Mesothelial cell of epicardium (in vitro differentiated cells): ENCODE measurements at places on chromosomes 6 and 20.
A peak's percentile ranks its signal among the peaks of the same experiment; 100 is the strongest.

DNA sequence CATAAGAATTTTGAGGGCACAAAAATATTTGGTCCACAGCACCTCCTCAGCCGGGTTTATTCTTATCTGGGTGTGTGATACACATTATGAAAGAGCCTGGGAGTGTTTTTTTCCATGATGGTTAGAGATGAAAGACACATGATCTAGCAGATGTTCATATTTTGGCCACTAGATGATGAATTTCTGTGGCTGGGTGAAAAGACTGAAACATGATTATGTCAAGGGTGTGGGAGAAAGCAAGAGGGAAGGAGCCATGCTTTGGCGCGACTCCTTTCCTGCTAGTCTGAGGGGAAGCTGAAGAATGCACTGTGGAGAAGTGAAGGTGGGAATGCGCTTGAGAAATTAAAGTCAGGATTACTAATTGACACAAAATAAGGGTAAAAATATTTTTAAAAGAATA lies 102.3 kb downstream of the SH3BGRL2 start:
- no peak for DNase-seq

- no peak for DNase-seq
These were observed 93.7 kb downstream of the PSMB1 start for GRCh38 chr6:170459451-170459850.

- DNase-seq: no peak
These were observed 154.2 kb upstream of the MAFB start for GRCh38 chr20:40843251-40843650.

DNA sequence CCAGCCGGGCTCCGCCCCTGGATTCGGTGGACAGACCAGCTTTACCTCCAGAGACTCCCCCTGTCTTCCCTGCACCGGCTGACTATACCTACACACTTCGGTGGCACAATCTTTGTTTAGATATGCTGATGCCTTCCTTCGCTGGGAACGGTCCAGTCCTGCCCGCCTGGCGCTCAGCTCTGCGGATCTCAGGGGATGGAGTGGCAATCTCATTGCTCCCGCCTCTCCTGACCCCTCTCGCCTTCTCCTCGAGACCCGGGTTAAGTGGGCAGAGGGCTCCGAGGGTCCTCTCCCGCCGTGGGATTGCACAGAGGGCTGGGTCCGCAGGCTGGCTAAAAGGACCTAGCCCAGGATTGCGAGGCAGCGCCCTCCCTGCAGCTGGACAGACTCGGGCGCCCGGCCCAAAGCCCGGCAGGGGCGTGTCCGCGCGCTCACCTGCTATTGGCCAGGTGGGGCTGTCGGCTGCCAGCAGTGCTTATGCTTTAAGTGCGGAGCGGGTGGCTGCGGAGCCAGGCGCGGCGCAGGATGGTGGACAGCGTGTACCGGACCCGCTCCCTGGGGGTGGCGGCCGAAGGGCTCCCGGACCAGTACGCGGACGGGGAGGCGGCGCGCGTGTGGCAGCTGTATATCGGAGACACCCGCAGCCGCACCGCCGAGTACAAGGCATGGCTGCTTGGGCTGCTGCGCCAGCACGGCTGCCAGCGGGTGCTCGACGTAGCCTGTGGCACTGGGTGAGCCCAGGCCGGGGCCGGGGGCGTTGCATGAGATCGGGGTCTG lies at the start of gene GNMT:
Gene GNMT, plus strand, starts transcription at position 512 of the 777 bp plus-strand sequence. Its CDS starts 14 bp downstream, at position 526.
- DNase-seq: peak; percentile 45

DNA sequence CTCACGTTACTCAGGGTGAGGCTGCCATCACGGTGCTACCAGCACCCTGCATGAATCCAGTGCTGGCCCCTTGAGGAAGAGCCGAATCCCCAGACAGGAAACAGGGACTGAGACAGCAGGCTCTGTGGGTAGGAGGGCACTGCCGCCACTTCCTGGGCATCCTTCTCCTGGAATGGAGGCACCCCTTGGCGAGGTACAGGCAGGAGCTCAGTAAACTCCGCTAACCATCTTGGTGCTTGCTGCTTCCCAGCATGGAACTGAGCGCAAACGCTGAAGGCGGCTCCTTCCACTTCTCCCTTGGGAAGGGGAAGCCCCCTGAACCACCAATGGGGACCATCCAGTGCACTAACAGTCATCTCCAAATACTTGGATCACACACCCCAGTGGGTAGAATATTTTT lies 13.5 kb upstream of the CCDC167 start:
- DNase-seq: no peak

DNA sequence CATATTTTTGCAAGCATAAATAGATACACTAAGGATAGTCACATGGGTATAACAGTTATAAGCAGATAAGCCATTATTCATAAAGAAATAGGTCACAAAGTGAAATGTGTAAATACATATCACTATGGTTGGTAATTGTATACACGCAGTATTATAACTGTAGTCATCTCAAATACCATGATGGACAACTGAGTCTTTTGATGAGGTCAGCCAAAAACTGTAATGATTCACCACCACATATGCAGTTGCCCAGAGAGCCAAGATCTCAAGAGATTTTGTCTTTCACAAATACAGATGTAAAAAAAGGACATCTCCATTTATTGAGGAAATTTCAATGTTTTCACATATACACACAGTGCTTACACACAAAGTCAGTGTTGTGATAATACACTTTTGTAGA lies 28.3 kb downstream of the ZNF292 start:
- no peak for DNase-seq

GRCh38 chr6:55675941-55676340 lies 96.9 kb upstream of the HMGCLL1 start:
- no peak for DNase-seq

- DNase-seq: no peak
These were observed 141.7 kb downstream of the F13A1 start for GRCh38 chr6:6178795-6179194.

- no peak for DNase-seq
These were observed 904.3 kb upstream of the FLRT3 start for GRCh38 chr20:15241681-15242080.
